ENCODE measurements at places on chromosomes 13 and 19. TPM values are rescaled to one million over a fixed set of nuclear protein-coding genes. Genes with fewer than 3 reads are reported as not detected.

DNA sequence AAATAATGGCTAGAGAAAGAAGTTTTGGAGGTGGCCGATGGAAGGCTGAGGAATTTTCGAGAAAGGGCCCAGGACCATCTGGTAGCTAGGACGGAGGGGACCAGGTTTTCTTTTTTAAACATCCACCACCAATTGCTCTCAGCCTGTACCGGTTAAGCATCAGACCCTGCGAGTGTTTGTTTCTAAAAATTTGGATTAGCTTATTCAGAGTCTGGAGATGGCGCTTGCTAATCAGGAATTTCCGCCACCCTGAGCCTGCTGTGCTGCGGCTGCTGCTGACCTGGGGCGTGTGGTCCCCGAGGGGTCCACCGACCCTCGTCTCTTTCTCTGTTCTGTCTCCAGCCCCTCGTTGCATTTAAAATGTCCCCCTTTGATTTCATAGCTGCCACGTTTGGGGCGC lies 2.0 kb downstream of the UHRF1 start:
- DNase-seq: peak; percentile 40

DNA sequence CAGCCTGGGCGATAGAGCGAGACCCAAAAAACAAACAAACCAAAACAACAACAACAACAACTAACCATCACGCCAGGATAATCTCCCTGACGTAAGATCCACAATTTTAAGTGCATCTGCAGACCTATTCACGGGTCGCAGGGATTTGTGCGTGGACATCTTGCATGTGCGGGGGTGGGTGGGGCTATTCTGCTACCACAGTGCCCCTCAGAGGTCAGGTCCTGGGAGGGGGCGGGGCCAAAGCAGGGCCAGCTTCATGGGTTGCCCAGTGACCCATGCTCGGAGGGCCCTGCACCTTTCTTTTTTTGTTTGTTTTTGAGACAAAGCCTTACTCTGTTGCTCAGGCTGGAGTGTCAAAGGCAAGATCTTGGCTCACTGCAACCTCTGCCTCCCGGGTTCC lies 2.6 kb upstream of the CDC42EP5 start:
- DNase-seq: no peak

CEACAM3 gene
- total RNA-seq: not detected

FFAR1 gene
- total RNA-seq: not detected

DNA sequence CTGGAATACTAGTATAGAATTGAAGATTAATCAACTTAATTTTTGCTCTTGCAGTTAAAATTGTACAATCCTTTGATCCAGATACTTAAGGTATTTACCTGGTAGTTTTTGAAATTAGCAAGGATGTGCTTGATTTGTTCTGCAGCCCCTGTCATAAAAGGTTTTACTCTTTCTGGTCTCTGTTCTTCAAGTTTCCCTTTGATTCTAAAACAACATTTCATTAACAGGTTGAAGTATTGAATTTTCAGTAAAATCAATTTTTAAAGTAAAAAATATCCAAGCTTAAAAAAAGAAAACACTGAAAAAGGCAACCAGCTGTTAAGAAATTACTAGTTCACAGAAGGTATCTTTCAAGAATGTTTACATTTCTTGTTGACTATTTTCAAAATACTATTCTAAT lies 1.6 kb downstream of the TPT1 start:
- no peak for DNase-seq

DNA sequence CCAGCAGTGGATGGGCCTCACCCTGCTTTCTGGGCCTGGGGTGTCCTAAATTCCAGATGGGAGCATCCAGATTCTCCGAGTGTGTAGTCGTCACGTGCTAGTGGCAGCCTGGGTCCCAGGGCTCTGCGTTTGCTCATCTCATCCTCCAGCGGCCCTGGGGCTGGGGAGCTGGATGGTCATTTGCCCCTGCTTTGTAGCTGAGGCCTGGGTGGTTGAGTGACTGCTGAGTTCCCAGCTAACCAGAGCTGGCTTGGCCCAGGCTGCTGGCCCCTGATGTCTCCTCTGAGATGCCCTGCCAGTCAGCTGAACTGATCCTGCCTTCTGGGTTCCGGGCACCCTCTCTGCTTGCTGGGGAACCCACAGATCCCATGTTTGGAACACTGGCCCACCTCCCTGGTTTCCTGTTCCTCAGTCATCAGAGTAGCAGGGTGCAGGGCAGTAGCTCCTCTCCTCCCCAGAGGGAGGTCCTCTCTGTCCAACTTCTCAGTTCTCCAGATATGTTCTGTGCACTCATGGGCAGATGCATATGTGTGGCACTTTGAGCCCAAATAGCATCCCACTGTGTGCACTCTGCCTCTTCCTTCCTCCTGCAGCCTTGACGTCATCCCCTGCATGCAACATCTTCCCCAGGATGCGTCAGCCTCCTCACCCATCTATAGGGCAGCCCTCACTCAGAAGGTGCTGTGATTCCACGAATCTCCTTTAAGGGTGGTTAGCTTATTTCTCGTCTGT lies 22.4 kb upstream of the CRTC1 start:
- no peak for DNase-seq

CEACAM1 gene
- total RNA-seq: 0.62 TPM

GRCh38 chr19:4310247-4311121 lies 6.1 kb downstream of the FSD1 start:
- DNase-seq: no peak

Data from M059J (cell line).